ENCODE measurements at places on chromosomes 1 and 21.

GRCh38 chr1:183604815-183605214, 14.6 kb upstream of the NCF2 start:
- no peak for DNase-seq

DNA sequence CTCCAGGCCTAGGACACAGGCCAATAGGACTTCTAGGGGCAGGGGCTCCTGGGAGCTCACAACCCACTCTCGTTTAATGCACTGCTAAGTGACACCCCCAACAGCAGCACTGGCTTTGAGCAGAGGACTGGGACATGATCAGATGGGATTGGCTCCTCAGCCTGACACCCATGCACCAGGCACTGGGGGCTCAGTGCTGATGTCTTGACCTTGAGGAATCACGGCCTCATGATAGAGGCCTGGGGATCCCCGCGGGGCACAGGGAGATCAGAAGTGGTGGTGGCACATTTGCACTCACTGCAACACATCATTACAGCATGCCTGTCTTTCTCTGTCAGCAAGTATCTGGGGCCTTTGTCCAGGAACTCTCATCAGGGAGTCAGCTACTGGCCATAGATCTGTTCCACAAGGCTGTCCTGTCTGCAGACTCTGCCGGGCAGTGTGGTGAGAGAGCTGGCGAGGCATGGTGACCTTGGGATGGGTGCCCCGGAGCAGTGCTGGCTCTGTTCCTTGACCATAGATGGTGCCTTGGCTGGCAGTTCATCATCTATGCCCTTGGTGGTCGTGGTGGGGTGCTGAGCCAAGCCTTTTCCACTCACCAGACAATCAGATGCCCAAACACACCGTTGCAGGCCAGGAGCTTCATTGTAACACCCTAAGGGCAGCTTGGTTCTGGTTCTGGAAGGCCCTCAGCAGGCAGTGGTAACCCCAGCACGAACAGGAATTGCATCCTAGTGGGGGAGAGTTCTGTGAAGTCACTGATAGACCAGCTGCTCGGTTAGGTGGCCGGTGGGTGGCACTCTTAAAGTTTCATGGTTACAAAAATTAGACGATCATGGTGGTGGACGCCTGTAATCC, 22.2 kb upstream of the PARP1 start:
- no peak for DNase-seq

DNA sequence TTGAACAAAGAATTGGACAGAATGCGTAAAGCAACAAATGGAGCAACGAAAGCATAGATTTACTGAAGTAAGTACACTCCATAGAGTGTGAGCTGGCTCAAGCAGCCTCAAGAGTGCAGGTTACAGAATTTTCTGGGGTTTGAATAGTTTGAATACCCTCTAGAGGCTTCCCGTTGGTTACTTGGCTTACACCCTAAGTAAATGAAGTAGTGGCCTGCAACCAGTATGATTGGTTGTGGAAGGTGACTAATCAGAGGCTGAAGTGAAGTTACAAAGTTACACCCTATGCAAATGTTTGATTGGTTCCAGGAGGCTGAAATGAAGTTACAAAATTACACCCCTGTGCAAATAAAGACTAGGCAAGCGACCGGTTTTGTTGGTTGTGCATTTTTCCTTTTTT, 10.9 kb downstream of the TCEANC2 start:
- no peak for DNase-seq

- peak; percentile 60 for DNase-seq
These were observed at the start of gene DDAH1 for GRCh38 chr1:85465099-85465785. Gene DDAH1, minus strand, starts transcription at chr1:85465159. Its CDS starts 114 bp downstream, at chr1:85465045.

DNA sequence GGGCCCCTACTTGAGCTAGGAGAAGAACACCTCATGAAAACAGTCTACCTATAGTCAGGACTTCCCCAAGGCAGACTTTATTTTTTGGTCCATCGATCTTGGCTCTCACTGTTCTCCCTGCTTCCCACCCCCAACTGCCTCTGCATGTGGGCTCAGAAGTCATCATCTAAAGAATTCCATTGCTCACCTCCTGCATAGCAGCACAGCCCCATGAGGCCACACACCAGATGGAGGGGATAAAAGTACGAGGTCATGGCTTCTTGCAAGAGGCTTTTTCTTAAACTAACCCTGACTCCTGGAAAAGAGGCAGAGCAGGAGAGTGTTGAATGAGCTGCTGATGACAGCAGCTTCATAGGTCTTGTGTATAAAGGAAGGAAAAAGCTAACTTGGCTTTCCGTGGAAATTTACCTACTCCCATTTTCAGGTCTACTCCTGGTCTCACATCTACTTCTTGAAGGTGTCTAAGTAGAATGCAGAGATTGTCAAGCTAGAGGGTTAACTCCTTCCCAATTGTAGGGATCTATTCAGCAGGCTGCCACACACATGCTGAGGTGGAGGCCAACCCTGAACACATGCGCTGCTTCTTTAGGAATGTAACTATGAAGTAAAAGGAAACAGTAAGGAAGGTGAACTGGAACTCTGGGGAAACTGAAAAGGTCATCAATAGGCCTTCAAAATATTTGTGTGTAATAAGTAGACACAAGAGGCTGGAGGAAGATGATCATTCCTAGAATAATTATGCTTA, 18.7 kb downstream of the WNT2B start:
- no peak for DNase-seq

GRCh38 chr1:171790318-171790717, 8.9 kb downstream of the METTL13 start:
- no peak for DNase-seq

- no peak for DNase-seq
These were observed 20.5 kb upstream of the SMYD3 start for GRCh38 chr1:246527402-246528088.

DNA sequence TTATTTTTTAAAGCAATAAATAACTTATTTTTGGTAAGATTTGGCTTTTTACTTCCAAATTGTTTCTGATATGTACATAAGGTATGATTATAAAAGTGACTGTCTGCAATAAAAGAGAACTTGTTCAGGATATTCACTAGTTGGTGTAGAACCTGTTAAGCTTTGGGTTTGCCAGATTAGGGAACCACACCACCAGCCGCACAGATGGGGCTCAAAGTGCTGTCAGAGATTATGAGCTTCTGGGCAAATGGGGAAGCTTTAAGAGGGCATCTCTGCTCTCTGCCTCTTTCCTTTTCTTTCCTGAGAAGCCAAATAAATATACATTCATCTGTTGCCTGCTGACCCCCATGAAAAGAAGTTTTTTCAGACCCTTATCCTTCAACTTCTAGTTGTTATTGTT, 25.4 kb downstream of the IVNS1ABP start:
- no peak for DNase-seq

DNA sequence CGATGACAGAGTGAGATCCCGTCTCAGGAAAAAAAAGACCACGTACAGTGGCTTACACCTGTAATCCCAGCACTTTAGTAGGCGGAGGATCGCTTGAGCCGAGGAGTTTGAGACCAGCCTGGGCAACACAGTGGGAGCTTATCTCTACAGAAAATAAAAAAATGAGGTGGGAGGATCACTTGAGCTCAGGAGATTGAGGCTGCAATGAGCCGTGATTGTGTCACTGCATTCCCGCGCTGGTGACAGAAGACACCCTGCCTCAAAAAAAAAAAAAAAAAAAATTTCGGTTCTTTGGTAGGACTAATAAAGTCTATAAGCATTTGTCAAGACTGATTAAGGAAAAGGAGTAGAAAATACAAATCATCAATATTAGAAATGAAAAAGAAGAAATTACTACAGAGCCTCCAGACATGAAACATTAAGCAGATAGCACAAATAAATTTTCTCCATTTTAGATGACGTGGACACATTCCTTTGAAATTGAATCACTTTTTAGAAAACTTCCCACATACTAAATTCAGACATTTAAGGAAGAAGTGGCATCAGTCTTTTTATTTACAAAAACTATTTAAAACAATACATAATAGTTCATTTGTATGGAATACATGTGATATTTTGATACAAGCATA, 30.4 kb downstream of the MORC3 start:
- DNase-seq: no peak

DNA sequence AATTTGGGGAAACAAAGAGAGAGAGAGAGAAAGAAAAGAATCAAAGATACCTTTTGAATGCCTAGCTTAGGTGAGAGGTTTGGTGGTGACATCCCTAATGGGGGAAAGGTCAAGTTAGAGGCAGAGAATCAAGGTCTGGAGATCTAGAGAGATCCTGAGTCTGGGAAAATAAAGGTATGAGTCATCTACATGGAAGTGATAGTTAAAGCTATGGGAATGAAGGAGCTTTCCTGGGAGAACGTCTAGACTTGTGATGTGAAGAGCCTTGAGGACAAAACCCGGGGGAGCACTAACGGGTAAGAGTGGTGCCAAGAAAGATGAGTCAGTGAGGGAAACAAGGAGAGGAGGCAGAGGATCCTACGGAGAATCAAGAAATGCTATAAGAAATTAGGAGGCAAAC, 110.8 kb upstream of the RUNX1 start:
- DNase-seq: no peak

- no peak for DNase-seq
These were observed 921 bp upstream of the ASCL5 start for GRCh38 chr1:201127755-201128455.

- no peak for DNase-seq
These were observed 57.7 kb downstream of the ASTN1 start for GRCh38 chr1:177106614-177107365.

DNA sequence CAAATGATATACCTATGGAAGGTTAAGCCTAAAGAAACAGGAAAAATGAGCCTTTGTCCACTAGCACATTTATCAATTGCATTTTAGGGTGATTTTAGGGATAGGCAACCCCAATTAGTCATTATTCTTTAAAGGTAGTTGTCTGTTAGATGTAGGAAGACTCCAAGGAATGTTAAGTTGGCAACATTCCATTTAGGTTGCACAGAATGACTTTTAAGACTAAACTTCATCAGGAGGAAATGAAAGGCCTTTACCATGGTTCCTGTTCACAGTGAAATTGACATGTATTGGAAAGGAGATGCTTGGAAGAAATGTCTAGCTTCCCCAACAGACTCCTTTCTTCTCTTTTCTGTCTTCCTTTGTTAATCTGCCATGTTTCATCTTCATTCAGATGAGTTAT, 1.6 kb upstream of the APOBEC4 start:
- no peak for DNase-seq

DNA sequence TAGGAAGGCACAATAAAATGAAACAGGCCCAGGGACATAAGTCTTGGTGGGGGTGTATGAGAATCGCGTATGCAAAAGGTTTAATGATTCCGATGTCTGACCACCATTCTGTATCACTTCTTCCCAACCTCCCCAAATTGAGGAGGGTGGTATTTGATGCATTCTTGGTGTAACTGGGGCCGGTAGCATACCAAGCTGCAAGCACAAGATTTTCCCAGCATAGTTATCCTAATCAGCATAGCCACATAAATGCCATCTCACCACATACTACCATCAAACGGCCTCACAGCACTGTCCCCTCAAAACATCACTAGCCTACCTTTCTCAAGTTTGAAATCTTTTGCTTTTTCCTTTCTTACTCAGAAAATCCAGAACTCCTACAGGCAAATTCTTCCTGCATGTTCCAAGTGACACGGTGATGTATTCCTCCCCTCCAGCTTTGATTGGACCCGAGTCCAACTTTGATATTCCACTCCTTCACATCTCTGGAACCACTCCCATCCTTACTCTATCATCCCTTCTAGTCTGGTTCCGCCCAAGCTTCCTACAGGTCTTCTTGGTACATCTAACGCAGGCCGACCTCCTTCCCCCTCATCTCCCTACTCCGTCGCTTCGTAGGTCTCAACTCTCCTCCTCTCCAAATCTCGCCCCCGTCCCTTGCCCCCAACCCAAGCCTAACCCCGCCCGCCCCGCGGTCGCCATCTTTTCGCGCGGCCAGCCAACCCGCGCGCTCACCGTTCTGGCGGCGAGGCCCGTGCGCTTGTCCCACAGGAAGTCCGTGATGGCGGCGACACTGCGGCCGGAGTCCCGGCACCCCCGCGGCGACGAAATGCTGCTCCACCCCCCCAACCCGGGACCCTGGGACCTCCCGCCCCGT, 600 bp downstream of the CLK2 start:
- DNase-seq: no peak

GRCh38 chr1:15388201-15388880, 21.3 kb upstream of the EFHD2 start:
- no peak for DNase-seq

- no peak for DNase-seq
These were observed 1630.4 kb upstream of the B3GALT2 start for GRCh38 chr1:194816859-194817258.

DNA sequence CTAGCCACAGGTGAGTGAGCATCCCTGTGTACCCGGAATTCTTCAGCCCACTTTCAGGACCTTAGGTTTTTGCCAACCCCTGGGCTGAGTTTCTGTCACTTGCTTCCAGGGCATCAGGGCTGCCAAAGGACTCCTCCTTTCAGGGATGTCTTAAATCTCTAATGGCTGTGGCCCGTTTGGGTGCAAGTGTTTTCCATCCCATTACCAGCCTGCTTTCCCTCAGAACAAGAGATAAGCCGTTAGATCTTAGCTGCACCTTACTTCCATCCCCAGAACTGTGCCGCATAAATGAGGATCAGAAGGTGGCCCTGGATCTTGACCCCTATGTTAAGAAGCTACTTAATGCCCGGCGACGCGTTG, 652 bp downstream of the SNAPIN start:
- no peak for DNase-seq

- no peak for DNase-seq
These were observed 23.6 kb upstream of the DNM3 start for GRCh38 chr1:171817511-171818265.

DNA sequence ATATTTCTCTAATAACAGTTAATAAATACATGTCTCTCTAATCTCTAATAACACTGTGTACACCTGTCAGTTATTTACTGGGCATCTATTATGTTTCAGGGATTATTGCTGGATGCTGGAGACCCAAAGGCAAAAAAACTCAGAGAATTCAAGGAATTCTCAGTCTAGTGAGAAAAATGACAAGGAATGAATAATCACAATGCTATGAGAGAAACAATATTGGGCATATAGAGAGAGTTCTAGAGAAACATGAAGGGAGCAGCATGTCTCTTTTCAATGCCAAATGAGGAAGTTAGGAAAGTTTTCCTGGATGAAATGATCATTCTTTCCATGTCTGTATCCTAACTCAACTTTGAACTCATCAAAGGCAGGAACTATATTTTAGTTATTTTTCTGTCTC, 82.8 kb downstream of the TNFSF18 start:
- DNase-seq: no peak

DNA sequence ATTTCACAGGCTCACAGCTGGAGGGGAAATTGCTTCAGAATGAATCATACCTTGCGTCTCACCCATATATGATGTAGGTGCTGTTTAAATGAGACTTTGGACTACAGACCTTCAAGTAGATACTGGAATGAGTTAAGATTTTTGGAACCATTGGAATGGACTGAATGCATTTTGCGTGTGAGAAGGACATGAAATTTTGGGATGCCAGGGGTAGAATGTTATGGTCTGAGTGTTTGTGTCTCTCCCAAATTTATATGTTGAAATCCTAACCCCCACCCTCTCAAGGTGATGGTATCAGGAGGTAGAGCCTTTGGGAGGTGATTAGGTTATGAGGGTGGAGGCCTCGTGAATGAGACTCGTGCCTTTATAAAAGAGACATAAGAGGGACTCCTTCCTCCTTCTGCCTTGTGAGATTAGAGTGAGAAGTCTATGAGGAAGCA, 41.4 kb downstream of the KCNK1 start:
- DNase-seq: no peak
